ENCODE measurements at places on chromosomes 1 and 21.

DNA sequence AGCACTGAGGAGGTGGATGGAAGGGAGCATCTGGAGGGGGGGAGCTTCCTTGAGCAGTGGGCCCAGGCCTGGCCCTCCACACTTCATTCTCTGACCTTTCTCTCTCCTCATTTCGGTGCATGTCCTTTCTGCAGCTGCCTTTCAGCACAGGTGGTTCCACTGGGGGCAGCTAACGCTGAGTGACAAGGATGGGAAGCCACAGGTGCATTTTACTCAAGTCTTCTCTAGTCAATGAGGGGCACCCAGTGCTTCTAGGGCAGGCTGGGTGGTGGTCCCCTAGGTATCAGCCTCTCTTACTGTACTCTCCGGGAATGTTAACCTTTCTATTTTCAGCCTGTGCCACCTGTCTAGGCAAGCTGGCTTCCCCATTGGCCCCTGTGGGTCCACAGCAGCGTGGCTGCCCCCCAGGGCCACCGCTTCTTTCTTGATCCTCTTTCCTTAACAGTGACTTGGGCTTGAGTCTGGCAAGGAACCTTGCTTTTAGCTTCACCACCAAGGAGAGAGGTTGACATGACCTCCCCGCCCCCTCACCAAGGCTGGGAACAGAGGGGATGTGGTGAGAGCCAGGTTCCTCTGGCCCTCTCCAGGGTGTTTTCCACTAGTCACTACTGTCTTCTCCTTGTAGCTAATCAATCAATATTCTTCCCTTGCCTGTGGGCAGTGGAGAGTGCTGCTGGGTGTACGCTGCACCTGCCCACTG lies 43.2 kb downstream of the YARS1 start:
- no peak for DNase-seq

GRCh38 chr1:27349784-27350662 lies 8.2 kb downstream of the SYTL1 start:
- no peak for DNase-seq

GRCh38 chr1:109502364-109502851 lies 7.1 kb downstream of the AMIGO1 start:
- no peak for DNase-seq

DNA sequence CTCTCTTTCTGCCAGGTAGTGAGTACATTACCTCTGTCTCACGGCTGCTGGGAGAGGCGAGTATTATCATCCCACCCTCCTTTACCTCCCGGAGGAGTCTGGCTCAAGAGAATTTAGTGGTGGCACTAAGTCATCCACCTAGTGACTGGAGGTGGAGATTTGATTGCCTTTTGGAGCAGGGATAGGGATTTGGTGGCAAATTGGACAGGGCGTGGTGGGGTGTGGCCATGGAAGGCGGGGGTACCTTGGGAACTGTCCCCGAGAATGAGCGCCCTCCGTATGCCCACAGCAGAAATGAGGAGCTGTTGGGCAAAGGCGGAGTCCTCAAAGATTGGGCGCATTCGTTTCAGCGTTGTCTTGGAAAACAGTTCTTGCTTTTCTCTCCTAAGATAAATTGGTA lies 32.1 kb upstream of the HMGN1 start:
- no peak for DNase-seq

DNA sequence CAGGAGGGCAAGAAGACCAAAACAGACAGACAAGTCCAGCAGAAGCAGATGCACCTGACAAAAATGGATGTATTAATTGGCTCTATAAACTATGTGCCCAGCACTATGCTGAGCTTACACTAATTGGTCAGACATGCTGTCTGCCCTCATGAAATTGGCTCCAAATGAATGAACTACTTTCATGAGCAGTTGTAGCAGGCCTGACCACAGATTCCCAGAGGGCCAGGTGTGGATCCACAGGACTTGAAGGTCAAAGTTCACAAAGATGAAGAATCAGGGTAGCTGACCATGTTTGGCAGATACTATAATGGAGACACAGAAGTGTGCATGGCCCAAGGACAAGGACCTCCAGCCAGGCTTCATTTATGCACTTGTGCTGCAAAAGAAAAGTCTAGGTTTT lies 14.5 kb downstream of the SLAMF7 start:
- DNase-seq, result no peak
